ENCODE measurements at places on chromosomes 13 and 19.

DNA sequence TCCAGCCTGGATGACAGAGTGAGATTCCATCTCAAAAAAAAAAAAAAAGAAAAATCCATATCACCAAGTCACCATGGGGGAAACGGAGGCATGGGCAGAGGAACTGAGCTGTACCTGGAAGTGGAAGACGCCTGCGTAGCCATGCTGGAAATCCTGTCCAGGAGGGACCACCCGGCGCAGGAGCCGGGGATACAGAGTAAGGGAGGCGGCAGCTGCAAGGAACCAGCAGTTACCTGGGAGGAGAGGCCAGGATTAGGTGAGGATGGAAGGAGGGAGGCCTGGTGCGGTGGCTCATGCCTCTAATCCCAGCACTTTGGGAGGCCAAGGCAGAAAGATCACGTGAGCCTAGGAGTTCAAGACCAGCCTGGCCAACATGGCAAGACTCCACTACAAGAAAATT lies 2.0 kb downstream of the CAPN12 start:
- DNase-seq: no peak

DNA sequence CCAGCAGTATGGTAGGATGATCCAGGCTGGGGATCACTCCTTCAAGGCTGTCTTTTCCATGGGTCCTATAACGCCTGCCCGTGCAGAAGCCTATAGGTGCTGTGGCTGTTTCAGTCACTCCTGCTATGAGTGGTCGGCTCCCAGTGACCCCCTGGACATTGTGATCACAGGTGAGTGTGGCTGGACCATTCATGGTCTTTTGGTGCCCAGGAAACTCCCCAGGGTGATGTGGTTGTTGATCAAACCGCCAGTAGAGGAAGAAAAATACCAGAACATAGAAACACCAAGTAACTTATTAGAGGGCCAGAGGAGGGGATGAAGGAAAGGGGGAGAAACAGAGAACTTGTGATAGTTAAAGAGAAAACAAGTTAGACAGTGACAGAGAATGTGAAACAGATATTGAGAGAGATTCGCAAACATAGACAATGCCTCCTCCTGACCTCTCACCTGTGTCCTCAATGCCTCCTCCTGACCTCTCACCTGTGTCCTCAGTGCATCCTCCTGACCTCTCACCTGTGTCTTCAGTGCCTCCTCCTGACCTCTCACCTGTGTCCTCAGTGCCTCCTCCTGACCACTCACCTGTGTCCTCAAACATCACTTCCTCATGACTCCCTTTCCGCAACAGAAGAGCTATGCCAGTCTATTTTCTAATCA lies 19.4 kb downstream of the LAIR2 start:
- DNase-seq: no peak

- DNase-seq: no peak
These were observed 238.3 kb downstream of the COG6 start for GRCh38 chr13:39893808-39894207.

- peak; percentile 79 for DNase-seq
These were observed 21.5 kb upstream of the SGCG start for GRCh38 chr13:23159205-23159759.

DNA sequence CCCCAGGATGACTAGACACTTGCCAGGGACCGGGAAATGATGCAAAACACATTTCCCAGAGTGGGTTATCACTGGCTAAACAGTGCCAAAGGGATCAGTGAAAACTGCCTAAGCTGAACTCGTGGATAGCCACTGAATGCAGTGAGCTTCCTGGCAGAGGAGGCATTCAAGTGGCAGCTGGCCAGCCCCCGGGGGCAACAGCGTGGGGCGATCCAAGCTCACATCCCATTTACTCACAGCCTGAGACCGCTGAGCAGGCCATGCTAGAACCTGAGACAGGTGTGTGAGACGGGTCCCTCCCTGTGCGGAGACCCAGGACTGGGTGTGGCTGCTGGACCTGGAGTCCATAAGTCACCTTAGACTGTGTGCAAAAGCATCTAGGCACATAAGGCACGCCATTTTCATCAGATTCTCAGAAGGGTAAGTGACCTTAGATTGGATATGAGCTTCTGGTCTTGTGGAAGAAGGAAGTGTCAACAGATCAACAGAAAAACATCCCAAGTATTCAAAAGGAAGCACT lies 51.9 kb upstream of the SLC15A1 start:
- no peak for DNase-seq

GRCh38 chr19:48833977-48834376 lies 2.3 kb downstream of the HSD17B14 start:
- no peak for DNase-seq

GRCh38 chr13:32984857-32985626 lies 31.2 kb upstream of the KL start:
- no peak for DNase-seq

GRCh38 chr13:49000247-49000646 lies 24.5 kb downstream of the FNDC3A start:
- DNase-seq: no peak

- DNase-seq: no peak
These were observed 117.9 kb downstream of the ITGBL1 start for GRCh38 chr13:101570410-101570809.

DNA sequence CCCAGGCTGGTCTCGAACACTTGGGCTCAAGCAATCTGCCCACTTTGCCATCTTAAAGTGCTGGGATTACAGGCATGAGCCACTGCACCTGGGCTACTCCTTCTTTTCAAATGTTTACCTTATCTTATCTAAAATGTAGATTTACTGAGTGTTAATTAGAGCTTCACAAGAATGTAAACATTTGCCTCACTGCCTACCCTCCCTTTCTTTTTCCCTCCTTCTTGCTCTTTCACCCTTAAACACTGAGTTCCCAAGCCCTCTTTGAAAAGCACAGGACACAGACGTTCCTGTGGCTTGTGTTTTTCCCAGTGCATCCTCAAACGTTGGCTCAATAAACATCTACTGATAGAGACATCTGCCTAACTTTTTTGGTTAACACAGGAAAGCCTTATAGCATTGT lies 32.7 kb upstream of the CYSLTR2 start:
- DNase-seq: no peak

GRCh38 chr19:58304748-58305064 lies 471 bp upstream of the ERVK3-1 start:
- no peak for DNase-seq
